Activated naive CD8-positive, alpha-beta T cell treated with anti-CD3 and anti-CD28 coated beads, Interleukin-2, amount 50 U/mL, for 16 hours (primary cell): ENCODE measurements at places on chromosomes 12 and 14.

- DNase-seq, result no peak
Measured at GRCh38 chr14:97453991-97454390, 656.8 kb downstream of the VRK1 start.

- no peak for DNase-seq
Measured at GRCh38 chr12:118319627-118320026, 53.1 kb downstream of the TAOK3 start.

DNA sequence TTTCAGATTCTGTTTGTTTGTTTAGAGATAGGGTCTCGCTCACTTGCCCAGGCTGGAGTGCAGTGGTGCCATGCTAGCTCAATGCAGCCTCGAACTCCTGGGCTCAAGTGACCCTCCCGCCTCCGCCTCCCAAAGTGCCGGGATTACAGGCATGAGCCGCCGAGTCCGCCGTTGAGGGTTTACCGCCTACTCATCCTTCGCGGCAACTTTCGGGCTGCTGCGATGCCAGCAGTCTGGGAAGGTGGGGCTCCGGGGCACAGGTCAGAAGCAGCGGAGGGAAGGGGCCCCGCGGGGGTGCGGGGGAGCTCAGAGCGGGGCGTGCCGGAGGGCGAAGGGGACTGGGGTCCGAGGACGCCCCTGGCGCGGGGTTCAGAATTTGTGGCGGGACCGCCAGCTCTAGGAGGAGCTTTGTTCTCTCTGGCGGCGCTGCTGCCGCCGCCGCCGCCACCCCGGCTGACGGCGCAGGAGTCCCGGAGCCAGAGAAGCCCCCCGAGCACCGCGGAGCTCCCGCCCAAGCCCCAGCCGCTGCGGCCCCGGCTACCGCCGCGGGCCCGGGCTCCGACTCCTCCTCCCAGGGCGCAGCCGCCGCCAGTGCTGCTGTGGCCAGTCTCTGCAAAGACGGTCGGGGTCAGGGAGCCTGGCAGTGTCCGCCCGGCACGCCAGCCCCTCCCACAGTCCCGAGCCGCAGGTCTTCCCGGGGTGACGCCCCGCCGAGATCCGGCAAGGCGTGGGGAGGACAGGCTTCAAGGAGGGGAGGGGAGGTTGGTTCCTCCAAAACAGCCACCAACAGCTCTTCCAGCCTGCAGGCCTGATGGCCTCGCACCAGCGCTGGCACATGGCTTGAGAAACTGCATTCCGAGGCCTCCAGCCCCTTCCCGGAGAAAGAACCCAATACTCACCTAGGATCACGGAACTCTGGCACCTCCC is 10.9 kb upstream of the KRT77 start:
- no peak for DNase-seq

GRCh38 chr12:113332688-113333417 is 2.1 kb downstream of the SLC8B1 start:
- DNase-seq, result no peak

DNA sequence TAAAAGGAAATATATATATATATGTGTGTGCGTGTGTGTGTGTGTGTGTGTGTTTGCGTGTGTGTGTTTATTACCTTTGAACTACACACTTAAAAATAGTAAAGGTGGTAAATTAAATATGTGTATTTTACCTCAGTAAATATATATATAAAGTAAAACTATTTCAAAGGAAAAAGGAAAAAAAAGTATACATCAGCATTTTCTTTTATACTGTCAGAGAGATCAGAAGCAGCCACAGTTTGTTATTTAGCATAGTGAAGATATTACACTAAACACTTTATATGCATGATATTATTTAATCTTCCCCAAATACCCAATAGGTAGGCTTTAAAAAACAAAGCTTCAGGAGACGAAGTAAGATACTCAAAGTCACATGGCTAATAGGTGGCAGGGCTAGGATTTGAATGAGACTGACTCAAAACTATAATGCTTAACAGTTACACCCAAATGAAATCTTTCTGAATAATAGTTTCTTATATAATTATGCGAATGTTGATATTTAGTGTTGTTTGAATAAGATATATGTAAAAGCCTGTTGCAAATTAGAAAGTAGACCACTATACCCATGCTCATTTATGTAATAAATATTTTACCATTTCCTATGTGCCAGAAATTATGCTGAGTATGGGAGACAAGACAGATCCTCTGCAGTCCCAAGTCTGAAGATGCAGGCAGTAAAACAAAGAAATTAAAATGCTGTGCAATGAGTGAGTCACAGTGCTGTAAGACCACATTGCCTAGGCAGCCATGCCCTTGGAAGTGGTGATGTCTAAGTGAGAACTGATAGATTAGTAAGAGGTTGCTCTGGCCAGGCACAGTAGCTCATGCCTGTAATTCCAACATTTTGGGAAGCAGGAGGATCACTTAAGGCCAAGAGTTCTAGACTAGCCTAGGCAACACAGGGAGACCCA is 66.1 kb downstream of the PDZRN4 start:
- no peak for DNase-seq

DNA sequence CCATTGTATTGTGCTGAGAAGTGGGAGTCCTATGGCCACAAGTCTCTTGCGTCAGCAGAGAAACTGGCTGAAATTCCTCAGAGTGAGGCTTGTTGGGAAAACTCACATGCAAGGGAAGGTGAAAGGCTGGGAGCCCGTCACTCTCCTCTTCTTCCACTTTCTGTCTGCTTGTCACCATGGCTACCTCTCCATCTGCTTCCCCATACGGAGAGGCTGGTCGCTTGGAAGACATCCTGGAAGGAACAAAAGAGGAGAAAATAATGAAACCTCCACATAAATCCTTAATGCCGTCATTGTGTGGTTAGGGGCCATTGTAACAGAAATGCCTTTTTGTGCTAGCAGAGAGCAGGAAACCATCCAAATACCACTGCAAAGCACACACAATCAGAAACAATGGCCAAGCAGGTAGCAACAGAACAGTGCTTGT is 53.7 kb downstream of the SOX5 start:
- no peak for DNase-seq

GRCh38 chr12:63982604-63983295 is 138.2 kb downstream of the SRGAP1 start:
- DNase-seq, result no peak

DNA sequence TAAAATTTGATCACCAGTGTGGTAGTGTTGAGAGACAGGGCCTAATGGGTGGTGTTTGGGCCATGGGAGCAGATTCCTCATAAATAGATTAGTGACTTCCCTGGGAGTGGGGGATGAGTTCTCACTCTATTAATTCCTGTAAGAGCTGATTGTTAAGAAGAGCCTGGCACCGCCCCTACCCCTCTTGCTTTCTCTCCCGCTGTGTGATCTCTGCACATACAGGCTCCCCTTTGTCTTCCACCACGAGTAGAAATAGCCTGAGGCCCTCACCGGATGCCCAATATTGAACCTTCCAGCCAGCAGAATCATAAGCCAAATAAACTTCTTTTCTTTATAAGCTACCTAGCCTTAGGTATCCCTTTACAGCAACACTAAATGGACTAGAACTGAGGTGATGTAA is 31.9 kb upstream of the CAND1 start:
- no peak for DNase-seq

- DNase-seq, result no peak
Measured at GRCh38 chr14:74299061-74299545, 3.6 kb downstream of the ABCD4 start.
